ENCODE measurements at places on chromosomes 7 and 10. TPM values are rescaled to one million over a fixed set of nuclear protein-coding genes. Genes with fewer than 3 reads are reported as not detected.

The GPR85 gene
- total RNA-seq, result 4.6 TPM

GRCh38 chr10:128775743-128776142 lies 649.5 kb upstream of the MKI67 start:
- no peak for DNase-seq

- no peak for DNase-seq
Measured at GRCh38 chr7:132604121-132604520, 27.9 kb upstream of the PLXNA4 start.

GRCh38 chr10:93030409-93030808 lies 30.2 kb upstream of the CYP26C1 start:
- no peak for DNase-seq

DNA sequence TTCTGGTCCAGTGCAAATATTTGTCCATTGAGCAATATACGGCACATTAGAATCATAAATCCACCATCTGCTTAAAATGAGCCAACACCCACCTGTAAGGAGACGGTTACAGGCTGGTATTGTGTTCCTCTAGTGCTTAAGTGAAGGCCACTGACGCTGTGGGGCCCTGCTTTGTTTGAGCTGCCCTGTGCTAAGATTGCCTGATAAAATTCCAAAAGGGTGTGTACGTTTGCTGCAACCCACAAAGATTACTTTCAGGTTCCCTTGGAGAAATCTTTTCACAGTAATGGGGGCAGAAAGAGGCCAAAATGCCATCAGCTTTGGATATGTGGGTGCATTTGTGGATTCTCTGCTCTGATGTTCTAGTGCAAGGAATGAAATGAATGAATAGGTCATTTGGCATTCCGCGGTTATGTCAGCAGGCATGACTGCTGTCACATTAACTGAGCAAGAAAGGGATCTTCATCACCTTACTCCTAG lies 34.4 kb downstream of the AGR3 start:
- DNase-seq, result no peak

- DNase-seq, result no peak
Measured at GRCh38 chr7:149714910-149715471, 58.4 kb downstream of the ZNF467 start.

GRCh38 chr10:53022611-53023088 lies 250.1 kb upstream of the MBL2 start:
- DNase-seq, result no peak

The PPP1R17 gene
- not detected for total RNA-seq

DNA sequence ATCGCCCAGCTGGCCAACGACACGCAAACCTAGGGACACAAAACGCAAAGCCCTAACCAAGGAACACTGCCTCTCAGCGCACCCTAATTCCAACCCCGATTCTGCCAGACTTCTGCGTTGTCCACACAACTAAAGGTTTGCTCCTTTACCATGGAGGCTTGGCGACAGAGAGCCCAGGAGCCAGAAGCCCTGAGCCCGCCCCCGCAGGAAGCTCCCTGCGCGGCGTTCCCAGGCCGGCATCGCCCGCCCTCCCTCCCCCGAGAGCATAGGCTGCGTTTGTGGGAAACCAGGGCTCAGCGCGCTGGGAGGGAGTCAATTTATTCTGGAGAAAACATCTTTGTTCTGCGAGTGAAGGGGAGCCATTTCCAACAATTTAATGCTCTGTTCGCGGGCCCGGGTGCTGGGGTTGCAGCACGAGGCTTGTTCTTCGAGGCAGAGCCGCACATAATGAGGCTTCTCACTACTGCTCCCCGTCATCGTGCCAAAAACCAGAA lies 103.9 kb downstream of the GRID1 start:
- DNase-seq, result no peak

The CAMK2G gene
- total RNA-seq, result 12.7 TPM

The RFC2 gene
- 8.3 TPM for total RNA-seq

DNA sequence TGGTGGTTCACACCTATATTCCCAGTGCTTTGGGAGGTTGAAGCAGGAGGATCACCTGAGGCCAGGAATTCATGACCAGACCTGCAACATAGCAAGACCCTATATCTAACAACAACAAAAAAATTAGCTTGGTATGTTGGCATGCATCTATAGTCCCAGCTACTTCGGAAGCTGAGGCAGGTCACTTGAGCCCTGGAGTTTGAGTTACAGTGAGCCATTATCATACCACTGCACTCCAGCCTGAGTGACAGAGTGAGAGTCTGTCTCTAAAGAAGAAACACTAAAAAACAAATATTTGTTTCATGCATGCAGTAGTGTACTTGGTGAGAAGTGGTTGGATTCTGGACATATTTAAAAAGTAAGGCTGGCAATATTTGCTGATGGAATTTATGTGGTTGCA lies 198.1 kb downstream of the BBS9 start:
- no peak for DNase-seq

The OTUD1 gene
- 38.2 TPM for total RNA-seq

The BHLHA15 gene
- not detected for total RNA-seq

The OR2A12 gene
- total RNA-seq, result not detected

DNA sequence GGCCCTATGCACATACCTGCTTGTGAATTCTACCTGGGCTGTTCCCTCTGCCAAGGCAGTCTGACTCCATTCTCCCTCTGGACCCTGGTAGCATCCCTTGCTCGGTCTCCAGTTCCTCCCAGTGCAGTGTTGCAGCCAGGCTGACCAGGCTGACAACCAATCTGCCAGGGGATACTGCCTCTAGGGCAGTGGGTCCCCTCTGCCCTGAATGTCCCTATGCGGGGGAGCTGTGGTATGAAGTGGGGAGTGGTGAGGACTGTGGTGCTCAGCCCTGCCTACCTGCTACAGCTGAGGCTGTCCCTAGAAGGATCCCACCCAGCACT lies 48.0 kb upstream of the CAMK2B start:
- DNase-seq, result peak; percentile 66

The SPDYE2 gene
- total RNA-seq, result not detected

The AGBL3 gene
- total RNA-seq, result 1.4 TPM

The LBX1 gene
- 0.13 TPM for total RNA-seq

DNA sequence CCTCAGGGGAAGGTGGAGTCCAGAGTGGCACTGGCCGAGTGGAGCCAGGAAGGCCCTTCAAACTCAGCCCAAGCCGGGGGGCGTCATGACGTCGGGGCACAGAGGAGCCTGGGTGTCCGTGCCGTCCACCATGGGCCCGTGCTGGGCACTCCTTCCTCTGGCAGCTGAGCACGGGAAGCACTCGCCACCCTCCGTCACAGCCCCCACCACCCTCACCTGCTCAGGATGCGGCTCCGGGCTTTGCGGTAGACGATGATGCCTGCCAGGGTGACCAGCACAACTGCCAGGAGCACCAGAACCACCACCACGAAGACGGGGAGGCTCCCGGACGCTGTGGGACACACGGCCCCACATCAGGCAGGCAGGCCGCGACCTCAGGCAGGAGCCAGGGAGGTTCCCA lies 8.1 kb downstream of the ADAM8 start:
- DNase-seq, result no peak

DNA sequence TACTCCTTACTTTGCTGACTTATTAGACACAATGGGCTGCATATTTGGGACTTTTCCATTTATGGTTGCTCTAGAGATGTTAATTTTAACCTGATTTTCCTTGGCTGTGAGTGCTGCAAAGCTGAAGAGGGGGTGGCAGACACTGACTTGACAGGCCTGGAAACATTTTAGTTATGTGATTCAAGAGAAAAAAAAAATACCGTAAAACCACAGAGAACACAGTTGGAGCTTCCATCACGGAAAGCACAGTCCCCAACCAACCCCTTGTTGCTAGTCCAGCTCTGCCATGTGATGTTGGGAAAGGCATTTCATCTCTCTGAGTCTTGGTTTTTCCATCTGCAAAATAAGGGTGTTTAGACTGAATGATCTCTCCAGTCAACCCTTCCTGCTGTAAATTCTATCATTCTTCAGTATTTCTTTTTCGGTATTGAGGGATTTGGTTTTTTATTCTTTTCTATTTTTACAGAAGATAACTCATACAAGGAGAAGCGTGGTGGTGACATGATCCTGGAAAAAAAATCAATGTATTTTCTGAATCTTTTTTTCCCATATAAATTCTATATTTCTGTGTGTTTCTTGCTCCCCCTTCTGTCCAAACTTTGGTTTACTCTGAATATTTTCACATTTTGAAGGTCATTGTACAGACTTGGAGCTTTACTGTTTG lies 246.1 kb downstream of the REEP3 start:
- DNase-seq, result no peak

DNA sequence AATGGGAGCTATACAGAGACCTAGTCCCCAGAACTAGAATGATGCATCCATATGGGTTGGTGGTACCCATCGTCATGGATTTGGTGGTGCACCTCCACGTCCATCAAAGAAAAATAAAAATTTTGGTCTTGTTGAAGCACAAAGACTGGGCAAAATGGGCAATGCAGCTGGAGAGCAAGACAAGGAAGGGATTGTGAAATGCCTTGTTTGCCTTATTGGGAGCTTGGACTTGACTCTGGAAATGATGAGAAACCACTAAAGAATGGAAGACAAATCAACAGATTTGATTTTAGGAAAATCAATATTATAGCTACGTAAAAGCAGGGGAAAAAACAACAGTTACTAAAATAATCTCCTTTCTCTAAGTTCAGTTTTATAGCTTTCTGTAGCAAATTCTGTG lies 150.9 kb downstream of the CPED1 start:
- no peak for DNase-seq

DNA sequence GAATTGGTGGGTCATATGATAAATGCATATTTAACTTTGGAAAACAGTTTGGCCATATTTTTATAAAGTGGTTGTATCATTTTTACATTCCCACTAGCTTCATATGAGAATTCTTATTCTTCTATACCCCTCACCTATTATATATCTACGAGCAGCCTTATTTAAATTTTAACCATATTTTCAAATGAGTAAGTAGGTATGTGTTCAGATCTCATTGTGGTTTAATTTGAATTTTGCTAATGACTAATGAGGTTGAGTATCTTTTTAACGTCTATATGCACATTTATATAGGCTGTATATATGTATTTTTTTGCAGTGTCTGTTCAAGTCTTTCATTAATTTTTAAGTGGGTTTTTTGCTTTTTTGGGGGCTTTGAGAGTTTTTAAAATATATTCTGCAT lies 14.2 kb downstream of the RAB18 start:
- DNase-seq, result no peak

The BTBD16 gene
- not detected for total RNA-seq

DNA sequence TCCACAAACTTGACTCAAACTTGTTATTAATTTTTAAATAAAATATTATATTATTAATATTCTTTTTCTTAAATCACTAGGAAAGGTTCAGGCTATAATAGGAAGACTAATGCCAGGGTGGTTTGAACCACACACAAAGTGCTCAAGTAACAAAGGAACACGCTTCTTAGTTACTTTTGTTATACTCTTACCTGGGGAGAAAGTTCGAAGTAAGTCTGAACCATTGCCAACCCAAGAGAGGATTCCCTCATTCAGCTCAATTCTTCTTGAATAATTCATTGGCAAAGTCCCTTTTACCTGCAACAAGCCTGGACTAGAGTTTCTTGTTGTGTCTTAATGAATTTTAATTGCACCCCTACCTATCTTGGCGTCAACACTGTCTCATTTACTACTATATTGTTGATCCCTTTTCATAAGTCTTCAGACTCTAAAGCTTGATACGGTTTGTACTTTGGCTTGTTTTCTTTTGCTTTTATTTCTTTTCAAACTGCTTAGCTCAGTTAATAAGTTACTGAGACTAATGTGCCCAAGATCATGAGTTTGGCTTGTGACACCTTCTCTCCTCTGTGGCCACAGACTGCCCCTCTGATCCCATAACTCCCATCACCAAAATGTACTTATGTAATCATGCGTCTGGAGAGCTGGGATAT lies 10.2 kb upstream of the C10orf67 start:
- DNase-seq, result no peak

GRCh38 chr7:45073786-45074527 lies 14.8 kb downstream of the NACAD start:
- no peak for DNase-seq

DNA sequence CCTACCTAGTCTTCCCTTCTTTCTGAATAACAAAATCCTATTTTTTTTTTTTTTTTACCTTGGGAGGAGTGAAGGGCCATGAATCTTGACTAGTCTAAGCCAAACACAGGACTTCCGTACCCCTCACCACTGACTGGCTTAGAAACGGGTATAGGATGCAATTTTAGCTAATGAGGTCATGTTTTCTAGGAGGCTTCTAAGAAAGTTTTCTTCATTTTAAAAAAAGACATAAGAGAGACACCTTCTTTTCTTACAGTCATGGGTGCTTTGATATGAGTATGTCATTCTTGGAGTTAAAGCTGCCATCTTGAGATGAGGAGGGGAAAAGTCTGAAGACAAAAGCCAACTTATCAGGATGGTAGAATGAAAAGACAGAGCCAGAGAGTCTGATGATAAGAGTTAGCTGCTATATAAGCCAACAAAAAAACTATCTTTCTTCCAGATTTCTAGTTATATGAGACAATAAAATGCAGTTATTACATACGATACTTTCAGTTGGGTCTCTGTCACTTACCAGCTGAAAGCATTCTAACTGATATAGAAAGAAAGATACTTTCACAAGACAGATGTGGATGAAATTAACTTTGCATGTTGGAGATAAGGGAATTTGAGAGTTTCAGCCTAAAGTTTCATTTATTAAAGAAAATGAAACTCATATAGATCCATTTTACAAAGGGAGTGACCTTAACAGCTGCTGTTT lies 34.0 kb downstream of the ZNF438 start:
- no peak for DNase-seq

The PRF1 gene
- 1.2 TPM for total RNA-seq

DNA sequence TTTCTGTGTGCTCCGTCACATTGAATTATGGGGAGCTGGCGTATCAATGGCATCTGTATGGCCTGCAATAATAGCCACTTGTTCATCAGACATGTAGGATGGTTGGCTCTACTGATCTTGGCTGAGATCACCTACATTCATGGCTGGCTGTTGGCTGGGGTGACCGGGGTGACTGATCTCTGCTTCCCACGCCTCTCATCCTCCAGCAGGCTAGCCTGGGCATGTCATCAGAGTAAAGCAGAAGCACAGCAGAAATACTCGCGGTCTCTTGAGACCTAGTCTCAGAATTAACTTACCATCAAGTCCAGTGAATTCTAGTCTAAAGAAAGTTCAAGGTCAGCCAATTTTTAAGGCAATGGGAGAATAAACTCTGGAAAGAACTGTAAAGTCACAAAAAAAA lies 257.7 kb upstream of the GLI3 start:
- no peak for DNase-seq

GRCh38 chr7:135980012-135980551 lies 2.9 kb upstream of the MTPN start:
- DNase-seq, result no peak

DNA sequence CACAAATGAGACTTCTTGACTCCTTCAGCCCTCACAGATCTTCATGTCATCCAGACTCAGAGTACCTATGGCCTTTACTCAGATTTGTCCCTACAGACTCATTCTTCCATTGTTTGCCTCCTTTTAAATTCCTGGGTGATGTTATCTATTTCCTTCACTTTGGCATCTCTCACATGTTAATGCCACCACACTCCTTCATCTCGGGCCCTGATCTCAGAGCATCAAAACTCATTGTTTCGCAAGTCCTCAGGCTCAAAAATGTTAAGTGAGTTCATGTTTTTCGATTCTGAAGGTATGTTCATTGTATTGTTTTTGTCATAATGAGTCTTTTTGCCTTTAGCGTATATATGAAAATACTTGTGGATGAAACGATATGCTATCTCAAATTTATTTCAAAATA lies 62.3 kb upstream of the AHR start:
- no peak for DNase-seq

Measured in cardiac septum (tissue), 1 donor.